Stimulated activated CD8-positive, alpha-beta memory T cell treated with anti-CD3 and anti-CD28 coated beads, Interleukin-7, amount 100 ng/mL, for 1 hour (primary cell): ENCODE measurements at places on chromosomes 4 and X.

- DNase-seq: no peak
These were observed 21.5 kb downstream of the FHDC1 start for GRCh38 chr4:152957437-152958171.

- no peak for DNase-seq
These were observed 154.0 kb upstream of the RASGEF1B start for GRCh38 chr4:81625422-81626417.

GRCh38 chrX:5068550-5068949, 1160.1 kb downstream of the NLGN4X start:
- DNase-seq: no peak

DNA sequence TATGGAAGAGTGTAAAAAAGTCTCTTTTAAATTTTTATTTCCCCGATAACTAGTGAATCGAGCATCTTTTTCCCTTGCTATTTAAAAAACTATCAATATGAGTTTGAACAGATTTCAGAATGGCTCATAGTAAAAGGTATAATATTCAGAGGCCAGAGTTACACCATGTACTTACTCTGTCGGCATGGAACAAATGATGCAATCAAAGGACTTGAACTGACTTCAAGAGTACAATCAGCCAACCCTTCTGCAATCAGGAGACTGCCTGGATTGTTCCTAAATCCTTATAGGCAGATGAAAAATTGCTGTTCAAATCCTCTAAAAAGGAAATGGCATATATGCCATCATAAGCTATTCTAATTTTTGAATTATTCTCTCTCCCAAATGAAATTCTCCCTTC, 273.3 kb downstream of the SH2D1A start:
- no peak for DNase-seq

DNA sequence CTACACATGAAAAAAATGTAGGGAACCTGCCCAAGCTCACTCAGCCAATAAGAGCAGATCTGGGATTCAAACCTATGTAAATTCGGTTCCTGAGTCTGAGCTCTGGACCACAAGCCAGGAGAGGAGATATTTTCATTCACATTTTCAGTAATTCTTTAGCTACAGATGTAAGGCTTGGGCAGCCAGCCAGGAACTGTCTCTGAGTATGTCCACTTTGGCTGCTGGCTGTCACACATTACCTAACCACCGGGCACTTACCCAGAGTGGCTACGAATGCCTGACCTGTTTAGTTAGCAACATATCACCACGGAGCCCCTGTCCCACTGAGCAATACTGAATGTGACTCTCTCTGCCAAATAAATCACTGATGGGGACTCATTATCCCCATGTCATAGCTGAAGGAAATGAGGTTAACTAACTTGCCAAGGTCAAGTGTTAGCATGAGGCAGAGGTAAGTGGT, 15.3 kb downstream of the USP46 start:
- DNase-seq: no peak

GRCh38 chr4:102620697-102621497, 119.7 kb downstream of the NFKB1 start:
- no peak for DNase-seq

DNA sequence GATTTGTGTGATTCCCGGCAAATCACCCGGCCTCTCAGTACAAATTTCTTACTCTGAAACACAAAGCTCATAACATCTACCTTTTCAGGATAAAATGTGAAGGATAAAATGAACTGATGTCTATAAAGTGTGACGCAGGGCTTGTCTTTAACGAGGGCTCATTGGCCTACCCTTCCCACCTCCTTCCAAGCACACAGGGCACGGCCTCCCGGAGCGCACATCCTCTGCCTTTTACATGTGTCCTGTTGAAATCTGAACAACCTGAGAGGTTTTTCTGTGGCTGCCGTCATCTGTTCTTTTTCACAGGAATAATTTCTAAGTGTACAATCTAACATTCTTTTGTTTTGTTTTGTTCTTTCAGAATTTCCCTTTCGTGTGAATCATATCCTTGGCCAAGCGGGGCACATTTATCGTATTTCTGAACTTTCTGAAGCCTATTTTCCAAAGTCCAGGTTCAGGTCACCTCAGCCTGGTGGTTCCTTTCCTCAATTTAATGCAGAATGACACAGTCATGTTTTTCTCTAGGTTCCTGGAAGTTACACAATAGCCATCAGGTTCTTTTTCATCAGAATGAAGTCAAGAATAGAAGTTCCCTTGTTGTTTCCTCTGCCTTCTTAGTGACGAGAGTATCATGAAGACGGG, 53.1 kb upstream of the SPRY1 start:
- DNase-seq: no peak

GRCh38 chr4:19382993-19383756, 868.5 kb upstream of the SLIT2 start:
- DNase-seq: no peak
